ENCODE measurements at places on chromosomes 5 and 9.

GRCh38 chr9:134734270-134734669, 92.7 kb downstream of the COL5A1 start:
- peak; percentile 18 for DNase-seq

GRCh38 chr5:135873831-135874230, 21.8 kb downstream of the IL9 start:
- no peak for DNase-seq

DNA sequence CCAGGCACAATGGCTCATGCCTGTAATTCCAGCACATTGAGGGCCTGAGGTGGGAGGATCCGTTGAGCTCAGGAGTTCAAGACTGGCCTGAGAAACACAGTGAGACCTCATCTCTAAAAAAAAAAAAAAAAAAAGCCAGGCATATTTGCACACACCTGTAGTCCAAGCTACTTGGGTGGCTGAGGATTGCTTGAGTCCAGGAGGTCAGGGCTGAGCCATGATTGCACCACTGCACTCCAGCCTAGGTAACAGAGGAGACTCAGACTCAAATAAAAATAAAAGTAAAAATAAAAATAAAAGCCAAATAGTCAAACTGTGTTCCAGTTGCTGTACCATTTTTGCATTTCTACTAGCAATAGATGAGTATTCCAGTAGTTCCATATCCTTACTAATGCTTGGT, 616.0 kb downstream of the KIF4B start:
- DNase-seq: no peak

DNA sequence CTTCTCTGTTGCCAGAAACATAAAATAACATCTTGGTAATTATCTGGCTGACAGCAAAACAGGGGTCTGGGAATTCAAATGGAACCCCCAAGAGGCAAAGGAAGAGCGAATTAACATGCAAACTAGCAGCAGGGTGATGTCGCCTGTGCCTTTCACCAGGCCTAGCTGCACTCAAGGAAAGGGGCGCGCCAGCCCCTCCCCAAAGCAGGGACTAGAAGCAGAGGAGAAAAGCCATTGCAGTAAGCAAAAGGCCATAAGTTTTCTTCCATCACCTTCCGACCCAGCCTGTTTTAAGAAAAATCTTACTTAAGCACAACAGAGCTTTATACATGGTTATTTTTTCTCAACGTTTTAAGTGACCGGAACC, 539 bp downstream of the POC5 start:
- DNase-seq: peak; percentile 5

DNA sequence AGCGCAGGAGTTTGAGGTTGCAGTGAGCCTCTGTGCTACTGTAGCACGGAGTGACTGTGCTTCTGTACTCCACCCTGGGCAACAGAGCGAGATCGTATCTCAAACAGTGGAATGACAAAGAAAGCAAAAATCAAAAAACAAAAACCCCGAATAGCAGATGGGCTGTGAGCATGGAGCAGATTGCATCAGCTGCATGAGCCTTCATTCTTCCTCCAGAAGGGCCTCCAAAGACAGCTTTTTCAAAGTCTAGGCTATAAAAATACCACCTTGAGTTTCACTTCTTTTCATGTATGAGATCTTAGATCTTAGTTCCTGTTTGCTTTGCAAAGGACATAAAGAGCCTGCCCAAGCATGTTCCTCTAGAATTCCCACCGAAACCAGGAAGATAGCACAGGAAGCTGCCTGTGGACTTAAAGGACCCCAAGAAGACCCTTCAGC, 15.0 kb upstream of the HSPB3 start:
- DNase-seq: no peak

Data from HTR-8/SVneo (cell line).